ENCODE measurements at places on chromosomes 4 and X.
A peak's percentile ranks its signal among the peaks of the same experiment; 100 is the strongest.

DNA sequence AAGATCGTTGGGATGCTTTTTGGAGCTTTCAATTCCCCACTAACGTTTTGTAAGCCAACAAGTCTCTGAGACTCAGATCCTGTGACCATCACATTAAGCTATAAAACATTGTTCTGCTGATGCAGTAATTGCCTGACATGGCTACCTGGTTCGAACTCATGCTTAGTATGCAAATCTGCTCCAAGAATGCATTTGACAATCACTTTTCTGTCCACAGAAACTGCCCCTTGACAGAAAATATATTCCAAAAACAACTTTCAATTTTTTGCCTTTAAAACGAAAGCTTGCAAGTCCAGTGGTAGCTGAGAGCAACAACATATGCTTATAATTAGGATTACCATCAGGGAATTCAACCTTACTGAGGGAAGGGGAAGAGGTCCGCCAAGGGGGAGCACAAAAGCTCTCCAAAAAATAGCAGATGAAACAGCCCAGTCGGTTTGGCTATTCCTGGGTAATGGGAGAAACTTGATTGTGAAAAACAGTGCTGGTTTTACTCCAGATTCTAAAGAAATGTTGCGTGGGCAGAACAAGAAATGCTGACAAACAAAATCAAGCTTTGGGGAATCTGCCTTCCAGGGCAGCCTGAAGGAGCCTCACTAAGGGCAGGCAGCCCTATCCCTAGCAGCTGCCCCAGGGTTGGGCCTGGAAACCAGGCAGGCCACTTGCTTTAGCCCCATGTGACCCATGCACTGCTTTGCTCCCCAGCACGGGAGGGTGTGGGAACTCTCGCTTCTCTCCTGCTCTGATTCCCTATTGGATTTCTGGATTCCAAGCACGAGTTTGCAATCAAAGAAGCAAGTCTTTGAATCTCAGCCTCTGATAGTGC lies 160.7 kb upstream of the LDB2 start:
- DNase-seq = peak; percentile 18

- DNase-seq = no peak
Observed at GRCh38 chr4:142243255-142243654, 602.8 kb downstream of the INPP4B start.

DNA sequence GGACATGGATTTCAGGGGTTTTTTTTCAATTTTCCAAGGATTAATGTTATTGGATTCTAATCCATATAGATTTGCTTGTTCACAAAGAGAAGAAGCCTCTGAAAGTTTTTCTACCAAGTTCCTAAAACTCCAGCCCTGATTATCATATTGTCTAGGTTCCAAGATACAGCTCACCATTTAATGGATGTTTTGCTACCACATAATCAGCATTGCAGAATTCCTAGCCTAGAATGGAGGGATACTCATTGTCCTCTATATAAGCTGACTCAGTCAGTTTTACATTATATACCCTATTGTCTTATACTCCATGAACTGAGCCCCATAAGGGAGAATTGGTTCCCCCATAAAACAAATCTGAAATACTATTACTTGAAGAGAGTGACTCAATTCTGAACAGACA lies 664.7 kb upstream of the FAM241A start:
- DNase-seq = no peak

DNA sequence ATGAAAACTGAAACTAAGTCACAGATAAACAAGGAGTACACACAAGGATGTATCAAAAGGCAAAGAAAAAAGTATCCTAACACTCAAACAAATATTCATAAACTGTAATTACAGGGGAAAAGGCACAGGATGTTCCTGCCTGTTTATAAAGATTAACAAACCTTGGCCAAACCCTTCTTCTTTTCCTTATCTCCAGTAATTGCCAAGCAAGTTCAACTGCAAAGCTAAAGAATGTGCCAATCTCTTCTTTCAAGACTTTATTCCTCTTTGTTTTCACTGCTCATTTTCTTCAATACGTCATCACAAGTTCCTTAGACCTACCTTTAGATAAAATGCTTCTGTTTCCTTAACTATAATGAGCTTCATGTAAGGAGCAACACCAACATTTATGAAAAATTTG lies 171.2 kb downstream of the AMELX start:
- no peak for DNase-seq

- DNase-seq = no peak
Observed at GRCh38 chr4:20641976-20642375, 58.3 kb upstream of the PACRGL start.

- no peak for DNase-seq
Observed at GRCh38 chr4:95599777-95600400, 51.1 kb upstream of the UNC5C start.

DNA sequence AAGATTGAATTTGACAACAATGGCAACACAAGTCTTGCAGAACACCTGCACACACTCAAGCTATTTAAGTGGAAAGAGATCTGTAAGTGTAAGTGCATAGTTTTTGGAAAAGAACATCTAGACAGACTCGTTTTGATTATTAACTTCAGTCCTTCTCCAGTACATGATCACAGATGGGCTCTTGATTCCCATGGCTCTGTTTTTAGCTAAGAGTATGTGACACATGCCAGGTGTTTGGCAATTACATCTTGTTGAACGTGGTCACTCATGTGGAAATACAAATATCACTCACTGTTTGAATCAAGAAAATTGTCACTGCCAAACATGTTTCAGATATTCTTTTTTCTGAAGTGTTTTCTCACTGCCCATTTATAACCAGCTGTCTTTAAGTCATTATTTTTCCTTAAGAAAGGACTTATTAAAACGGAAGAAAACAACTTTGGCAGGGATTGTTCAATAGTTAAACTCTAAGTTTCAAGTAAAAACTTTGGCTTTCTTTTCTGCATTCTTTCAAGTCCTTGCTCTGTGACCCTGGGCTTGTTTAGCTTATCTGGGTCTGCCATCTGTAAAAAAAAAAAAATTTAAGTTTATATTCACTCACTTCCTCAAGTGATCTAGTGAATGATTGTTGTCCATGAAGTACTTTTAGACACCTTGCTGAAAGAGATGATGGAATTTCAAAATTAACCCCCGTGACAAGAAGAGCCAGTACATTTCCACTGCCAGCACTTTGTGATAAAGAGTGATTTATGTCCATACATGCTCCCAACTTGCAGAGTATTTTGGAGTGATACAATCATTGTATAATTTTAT lies 125.4 kb downstream of the ATXN3L start:
- DNase-seq = peak; percentile 16

DNA sequence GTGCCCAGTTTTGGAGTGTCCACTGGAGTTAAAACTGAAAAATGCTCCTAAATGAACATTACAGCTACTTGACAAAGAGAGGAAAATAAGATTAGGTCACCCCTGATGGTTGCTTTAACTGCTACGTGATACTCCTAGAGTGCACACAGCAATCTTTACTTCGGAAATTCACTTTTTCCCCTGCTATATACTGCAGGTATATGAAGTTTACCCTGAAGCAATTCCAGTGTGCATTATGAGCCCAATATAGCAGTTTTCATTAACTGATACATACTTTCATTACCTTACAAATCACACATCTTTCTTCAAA lies 773 bp upstream of the ZNF827 start:
- DNase-seq = no peak

DNA sequence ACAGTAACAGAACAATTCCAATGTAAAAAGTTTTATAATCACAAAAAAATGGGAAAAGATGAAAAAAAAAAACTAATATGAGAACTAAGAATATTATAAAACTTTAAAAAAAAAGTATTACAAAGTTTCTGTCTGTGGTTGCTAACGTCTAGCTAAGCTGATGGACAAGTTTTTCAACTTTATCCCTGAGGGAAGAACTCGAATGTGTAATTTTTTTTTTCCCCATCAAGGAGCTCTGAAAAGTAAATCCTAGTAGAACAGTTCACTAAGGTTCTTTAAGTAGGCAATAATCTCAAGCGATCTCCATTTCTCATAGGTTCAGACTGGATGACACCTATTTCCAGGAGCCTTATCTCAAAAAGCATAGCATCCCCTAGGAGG lies 14.2 kb downstream of the ADGRA3 start:
- no peak for DNase-seq

DNA sequence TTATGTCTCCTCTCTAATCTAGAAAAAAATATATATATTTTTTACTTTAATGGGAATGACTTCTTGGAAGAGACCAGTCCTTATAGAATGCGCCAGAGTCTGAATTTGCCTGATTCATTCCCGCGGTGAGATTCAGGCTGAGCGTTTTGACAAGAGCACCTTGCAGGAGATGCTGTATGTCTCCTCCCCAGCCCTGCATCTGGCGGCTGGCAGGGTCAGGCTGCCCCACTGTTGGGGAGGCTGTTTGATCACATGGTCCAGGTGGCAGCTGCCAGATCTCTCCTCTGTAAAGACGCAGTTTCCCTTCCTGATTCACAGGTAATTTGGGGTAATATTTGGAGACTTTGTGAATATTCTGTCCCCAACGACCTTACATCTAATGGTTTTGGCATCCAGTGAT lies 9.7 kb downstream of the PDZD4 start:
- DNase-seq = no peak

DNA sequence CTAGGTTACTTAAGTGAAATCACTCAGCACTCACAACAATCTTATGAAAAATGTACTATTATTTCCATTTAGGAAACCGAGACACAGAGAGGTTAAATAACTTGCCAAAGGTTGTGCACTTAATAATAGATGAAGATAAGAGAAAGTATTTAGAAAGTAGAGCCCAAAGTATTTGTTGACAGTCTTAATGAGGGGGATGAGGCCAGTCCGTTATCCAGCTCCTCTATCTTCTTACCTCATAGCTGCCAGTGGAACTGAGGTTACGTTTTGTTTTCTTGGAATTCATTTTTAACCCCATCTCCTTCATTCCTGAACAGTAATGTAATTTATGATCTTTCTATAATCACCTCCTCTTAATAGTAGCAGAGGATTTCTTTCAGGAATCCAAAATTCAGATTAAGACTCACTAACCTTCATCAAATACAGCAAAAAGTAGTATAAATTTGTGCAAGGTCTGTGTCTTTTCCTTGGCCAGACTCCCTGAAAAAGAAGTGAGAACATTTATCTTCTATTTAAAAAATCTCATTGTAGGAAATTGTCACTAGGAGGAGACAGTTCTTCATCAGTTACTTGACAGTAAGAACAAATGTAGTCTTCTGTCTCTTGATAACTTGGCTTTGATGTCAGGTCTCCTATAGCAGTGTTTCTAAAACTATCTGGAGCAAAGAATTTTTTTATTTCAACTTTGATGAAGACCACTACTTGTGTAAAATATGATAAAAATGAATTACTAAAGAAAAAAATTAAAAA lies 35.5 kb downstream of the F8 start:
- no peak for DNase-seq

DNA sequence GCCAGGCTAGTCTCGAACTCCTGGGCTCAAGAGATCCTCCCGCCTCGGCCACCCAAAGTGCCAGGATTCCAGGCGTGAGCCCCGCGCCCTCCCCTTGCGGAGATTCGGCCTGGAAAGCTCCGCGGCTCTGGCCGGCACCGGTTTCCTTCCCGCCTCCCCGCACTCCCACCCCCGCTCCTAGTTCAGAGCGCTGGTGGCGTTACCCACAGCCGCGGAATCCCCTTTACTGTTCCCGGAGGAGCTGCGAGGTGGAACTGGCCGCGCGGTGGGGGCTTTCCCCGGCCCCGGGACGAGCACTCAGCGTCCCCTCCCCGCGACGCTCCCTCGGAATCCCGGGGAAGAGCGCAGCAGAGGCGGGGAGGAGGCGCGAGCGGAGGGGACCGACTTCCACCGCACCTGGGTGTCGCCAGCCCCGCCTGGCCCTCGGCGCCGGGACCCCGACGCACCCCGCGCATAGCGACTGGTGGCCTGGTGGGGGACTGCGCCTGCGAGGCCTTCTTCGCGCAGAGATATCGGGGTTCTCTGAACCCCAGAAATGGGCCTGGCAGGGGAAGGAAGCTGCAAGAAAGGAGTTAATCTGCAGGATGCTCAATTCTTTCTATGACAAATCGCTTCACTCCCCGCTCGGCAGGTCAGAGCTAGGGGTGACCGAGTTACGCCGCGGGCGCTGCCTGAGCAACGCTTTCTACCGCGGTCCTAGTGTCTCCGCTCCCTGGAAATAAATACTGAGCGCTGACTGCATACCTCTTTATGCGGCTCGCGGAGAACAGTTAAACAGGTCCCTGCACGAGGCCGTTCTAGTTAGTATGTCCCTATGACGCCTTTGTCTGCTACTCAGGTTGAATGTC lies 14.6 kb upstream of the SLC25A4 start:
- DNase-seq = no peak

DNA sequence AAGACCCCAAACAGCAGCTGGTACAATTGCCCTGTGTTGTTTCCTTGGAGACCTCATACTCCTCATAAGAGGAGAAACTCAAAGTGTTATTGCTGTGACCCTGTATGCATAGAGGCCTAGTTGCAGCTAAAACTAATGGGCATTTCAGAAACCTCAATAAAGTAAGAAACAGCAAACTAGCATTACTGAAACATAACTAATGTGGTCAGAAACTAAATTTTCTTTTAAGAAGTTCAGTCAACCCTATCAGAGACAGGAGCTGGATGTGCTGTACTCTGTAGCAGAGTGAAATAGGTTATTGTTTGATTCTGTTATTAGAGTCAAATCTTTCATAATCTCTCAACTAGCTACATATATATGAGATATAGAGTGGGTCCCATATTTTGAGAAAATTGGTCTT lies 257.5 kb upstream of the IRS4 start:
- DNase-seq = no peak

DNA sequence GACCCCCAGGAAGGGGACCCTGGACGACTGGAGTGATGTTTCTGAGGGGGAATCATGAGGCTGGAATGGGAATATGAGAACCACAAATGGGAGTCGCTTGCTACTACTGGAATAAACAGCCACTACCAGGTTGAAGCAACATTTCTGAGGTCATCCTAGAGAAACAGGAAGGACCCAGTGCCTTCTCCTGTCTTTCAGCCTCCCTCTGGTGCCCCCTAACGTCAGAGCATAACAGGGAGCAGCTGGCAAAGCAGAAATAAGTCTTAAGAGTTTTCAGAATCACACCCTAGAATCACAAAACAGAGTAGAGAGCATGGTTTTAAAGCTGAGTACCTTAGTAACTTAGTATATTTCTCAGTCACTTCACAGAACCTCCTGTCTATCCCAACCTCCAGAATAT lies 347.8 kb upstream of the PITX2 start:
- DNase-seq = no peak

GRCh38 chr4:37443137-37443536 lies 198.6 kb downstream of the NWD2 start:
- no peak for DNase-seq

- no peak for DNase-seq
Observed at GRCh38 chr4:65968831-65969558, 298.7 kb upstream of the EPHA5 start.

DNA sequence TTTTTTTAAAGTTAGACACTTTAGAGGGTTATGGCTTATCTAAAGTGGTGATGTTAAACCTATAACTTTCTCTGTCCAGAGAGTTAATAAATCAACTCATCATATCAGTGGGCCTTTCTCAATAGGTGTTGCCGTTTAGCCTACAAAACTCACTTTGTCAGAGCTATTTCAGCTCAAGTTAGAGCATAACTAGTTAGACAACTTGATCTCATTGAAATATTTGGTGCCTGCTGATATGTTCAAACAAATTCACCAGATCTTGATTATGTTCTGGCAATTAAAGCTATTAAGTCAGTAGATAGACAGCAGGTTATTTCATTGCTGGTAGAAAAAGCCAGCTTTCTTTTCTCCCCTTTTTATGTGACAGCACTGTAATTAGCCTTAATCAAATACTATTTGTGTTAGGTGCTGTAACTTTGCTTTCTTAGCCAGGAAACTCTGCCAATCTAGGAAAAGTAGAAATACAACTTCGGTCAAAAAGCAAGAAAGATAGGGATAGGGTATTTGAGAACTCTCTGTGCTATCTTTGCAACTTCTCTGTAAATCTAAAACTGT lies 191.8 kb downstream of the MAML3 start:
- no peak for DNase-seq

Data from lower leg skin (tissue), 4 donors.